ENCODE measurements at places on chromosomes 7 and 10.

DNA sequence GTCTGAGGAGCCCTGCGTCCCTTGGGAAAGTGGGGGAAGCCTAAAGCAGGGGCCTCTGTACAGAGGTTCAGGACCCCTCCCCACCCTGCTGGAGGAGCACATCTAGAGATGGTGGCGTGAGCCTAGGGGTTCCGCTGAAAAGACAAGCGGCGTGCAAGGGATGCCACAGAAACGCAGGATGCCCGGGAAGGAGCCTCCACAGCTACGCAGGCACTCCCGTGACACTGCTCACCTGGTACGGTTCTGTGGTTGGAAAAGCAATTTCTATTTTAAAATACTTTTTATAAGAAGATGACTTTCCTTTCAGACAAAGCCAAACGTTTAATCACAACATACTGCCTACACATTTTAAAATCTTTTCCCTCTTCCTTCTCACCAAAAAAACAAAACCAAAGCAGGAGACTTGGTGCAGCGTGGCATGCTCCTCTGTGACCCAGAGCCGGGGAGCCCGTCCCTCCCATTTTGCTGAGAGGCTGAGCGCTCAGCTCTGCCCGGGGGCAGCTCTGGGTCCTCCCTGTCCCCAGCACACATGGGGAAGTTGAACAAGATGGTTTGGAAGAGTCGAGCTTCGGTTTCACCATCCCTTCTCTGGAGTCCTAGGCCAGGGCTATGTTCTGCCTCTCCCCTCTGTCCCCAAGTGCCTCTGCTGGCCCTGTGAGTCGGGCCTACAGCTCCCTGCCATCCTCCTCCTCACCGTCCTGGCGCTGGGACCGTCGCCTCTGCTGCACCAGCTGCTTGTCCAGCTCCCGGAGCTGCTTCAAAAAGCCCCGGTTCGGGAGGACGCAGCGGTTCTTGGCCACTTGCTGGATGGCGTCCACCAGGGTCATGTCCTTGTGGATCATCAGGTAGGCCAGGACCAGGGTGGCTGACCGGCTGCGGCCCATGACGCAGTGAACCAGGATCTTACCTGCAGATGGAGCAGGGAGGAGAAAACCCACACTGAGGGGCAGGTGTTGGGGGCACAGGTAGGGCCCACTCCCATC, 74.0 kb upstream of the SAMD8 start:
- no peak for DNase-seq

- no peak for DNase-seq
Observed at GRCh38 chr10:87976101-87976743, 112.8 kb downstream of the PTEN start.

- DNase-seq: no peak
Observed at GRCh38 chr7:32494946-32495297, 367 bp upstream of the AVL9 start.

DNA sequence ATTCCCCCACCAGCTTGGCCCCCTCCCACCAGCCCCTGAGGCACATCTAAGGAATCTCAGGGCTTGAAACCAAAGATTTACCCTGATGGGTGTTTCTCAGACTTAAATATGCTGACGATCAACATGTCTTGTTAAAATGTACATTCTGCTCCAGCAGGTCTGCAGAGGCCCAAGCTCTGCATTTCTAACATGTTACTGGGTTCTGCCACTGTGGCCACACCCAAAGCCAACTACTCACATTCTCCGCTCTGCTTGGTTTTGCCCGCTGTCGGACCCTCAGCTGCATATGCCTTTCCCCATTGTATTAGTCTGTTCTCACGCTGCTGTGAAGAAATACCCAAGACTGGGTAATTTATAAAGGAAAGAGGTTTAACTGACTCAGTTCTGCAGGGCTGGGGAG, 8.9 kb downstream of the PIP4K2A start:
- no peak for DNase-seq

DNA sequence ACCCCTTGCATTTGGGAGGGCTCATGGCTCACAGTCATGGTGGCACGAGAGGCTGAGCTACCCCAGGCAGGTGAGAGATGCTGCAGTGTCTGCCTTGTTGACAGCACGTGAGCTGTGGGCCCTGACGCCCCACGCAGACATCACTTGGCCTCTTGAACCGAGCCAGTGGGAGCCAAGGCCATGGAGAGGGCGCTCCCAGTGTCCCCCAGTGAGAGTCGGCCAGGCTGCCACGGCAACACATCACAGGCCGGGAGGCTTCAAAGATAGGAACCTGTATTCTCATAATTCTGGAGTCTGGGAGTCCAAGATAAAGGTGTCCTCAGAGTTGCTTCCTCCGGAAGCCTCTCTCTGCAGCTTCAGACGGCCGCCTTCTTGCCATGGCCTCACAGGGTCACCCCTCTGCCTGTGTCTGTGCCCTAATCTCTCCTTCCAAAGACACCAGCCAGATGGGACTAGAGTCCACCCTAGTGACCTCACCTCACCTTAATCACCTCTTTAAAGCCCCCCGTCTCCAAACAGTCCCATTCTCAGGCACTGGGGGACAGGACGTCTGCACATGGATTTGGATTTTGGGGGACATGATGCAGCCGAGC, 119.6 kb downstream of the KLF6 start:
- no peak for DNase-seq

- no peak for DNase-seq
Observed at GRCh38 chr7:107145067-107145838, 23.6 kb upstream of the HBP1 start.

GRCh38 chr10:104324221-104324686, 14.0 kb downstream of the ITPRIP start:
- DNase-seq: no peak

DNA sequence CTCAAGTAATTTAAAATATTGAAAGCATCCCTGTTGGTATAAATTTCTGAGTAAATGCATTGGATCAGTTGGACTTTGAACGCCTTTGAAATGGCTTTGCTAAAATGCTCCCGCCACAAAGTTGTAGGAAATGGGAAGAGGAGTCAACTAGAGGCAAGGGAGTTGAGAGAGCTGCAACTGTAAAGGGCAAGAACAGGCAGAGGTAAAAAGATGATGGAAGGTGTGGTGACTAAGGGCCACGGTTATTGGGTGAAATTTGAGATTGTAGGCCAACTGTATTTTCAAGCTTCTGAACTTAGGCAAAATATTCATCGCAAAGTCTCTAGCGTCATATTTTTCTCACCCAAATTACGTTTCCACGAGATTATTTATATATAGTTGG, 595 bp upstream of the SUMF2 start:
- no peak for DNase-seq

DNA sequence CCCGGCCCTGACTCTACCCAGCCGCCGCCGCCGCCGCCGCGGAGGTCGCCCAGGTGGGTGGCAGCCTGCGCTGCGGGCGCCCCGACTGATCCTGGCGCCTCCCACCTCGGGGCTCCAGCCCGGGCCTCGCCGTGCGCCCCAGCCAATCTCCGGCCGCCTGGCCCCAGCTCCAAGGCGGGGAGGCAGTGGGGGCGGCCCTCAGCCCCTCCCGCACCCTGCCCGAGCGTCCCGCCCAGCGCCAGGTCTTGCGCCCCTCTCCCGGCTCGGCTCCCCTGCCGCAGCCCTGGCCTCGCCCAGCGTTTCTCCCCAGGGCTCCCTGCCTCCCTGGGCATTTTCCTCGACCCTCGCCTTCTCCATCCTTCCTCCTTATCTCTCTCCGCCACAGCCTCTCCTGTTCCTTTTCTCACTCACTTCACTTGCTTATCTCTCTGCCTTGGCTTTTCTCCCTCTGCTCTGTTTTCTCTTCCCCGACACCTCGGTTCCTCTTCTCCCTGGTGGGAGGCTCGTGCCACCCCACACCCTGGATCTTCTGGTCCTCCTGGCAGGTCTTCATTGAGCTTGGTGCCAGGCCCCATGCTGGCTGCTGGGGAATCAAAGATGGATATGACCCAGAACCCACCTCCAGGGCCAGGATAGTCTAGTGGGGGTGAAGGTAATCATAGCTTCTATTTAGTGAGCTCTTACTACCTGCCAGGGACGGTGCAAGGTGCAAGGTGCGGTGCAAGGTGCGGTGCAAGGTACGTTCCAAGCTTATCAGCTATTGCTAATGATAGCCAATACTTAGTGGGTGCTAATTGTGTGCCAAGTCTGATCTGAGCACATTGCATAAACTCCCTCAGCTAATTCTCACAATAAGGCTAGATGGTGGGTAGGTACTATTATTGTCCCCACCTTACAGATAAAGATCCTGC, at the start of gene SFRP5:
Gene SFRP5 (minus strand): TSS at position 87 of the 911 bp plus-strand sequence. CDS start 166 bp downstream, outside the sequence.
- no peak for DNase-seq

GRCh38 chr7:41336981-41337380, 365.9 kb downstream of the INHBA start:
- DNase-seq: no peak

GRCh38 chr7:158959021-158959717, 102.8 kb downstream of the DYNC2I1 start:
- DNase-seq: no peak

GRCh38 chr7:38929460-38930171, 20.6 kb upstream of the VPS41 start:
- DNase-seq: no peak

DNA sequence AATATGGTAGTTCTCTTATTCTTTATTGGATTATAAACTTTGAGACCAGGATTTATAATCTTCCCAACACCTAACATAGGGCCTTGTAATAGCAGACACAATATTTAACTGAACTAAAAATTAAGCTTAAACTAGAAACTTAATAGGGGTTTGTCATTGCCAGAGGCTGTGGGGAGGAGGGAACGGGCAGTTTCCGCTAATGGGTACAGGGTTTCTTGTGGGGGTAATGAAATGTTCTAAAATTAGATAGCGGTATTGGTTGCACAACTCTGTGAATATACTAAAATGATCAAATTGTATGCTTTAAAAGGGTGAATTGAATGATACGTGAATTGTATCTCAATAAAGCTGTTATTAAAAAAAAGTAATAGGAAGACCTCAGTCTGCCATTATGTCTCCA, 45.4 kb downstream of the NT5C2 start:
- no peak for DNase-seq

GRCh38 chr10:61836888-61837754, 64.4 kb upstream of the ARID5B start:
- DNase-seq: no peak

DNA sequence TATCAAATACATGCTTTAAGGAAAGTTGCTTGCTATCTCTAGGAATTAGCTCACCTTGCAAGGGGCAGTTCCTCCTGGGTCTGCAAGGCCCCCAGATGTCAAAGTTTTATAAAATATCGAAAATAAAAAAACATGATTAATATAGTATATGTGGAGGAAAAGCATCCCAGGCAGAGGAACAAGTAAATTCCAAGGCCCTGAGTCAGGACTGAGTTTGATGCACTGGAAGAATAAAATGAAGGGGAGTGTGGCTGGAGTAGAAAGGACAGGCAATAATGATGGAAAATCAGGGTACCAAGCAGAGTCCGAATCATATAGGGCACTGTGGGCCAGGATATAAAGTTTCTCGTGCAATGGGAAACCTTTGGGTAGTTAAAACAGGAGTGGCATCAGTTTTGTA, 112.4 kb upstream of the EEPD1 start:
- DNase-seq: no peak

DNA sequence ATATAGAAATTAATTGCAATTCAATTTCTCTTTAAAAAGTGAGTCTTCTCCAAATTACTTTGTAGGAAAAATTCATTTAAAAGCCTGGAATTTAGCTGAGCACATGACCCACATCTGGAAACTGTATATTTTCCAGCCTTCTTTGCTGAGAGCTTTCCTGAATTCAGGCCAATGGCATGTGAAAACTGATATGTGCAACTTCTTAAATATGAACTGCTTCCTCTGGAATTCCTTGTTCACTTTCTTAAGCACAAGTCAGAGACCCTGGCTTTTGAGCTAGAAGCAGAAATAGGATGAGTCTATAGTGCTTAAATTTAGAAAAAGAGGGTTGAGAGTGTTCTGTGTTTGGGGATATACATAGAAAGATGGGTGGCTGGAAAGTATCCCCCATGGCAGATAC, 365.1 kb upstream of the MTPN start:
- no peak for DNase-seq

GRCh38 chr7:15504351-15504750, 57.5 kb downstream of the AGMO start:
- no peak for DNase-seq

- no peak for DNase-seq
Observed at GRCh38 chr10:26483554-26483953, 45.4 kb downstream of the APBB1IP start.

DNA sequence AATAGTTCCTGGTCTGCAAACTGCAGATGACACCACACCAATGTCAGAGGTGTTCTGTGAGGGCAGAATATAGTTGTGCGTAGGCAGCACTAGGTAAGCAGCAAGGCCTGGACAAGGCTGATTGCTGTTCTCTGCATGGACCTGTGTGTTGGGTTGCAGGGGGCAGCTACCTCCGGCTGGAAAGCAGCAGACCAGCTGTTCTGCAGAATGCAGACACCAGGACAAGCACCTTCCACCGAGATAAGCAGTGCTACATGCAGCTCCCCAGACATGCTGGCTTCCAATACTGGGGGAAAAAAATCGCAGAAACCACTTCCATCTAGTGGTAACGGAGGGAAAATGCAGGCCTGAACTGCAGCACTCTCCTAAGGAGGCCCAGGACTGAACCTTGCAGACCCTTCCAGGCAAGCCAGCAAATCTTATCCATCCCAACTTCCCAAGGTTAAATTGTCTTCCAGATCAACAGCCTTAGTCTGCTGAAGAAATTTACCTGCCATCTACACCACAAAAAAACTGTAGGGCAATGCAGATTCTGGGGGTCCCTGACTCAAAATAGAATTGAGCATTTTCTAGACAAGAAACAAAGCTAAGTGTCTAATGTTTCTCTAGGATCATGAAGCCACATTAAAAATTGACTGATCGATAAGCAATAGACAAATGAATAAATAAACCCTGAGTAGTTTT, 50.5 kb upstream of the COBL start:
- no peak for DNase-seq

GRCh38 chr7:20343205-20343604, 12.5 kb downstream of the ITGB8 start:
- DNase-seq: no peak

- no peak for DNase-seq
Observed at GRCh38 chr10:49104323-49104722, 11.0 kb downstream of the VSTM4 start.

- no peak for DNase-seq
Observed at GRCh38 chr10:29063806-29064644, 224.8 kb upstream of the LYZL1 start.

DNA sequence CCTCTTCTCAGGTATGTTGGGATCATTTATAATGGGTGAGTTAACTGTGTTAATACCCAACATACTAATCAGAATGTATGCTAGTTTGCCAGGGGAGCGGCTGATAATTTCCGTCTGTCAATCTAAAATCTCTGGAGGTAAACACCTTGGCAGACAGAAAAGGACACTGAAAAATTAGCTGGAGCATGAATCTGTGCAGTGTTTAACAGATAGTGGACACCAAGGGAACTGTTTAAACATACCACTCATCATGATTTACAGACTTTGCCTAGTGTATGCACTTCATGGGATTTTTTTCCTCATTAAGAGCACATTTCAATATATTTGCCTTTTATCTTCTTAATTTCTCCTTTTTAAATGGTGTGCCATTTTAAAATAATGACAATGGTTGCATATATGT, 68.2 kb downstream of the SLC13A1 start:
- DNase-seq: no peak

DNA sequence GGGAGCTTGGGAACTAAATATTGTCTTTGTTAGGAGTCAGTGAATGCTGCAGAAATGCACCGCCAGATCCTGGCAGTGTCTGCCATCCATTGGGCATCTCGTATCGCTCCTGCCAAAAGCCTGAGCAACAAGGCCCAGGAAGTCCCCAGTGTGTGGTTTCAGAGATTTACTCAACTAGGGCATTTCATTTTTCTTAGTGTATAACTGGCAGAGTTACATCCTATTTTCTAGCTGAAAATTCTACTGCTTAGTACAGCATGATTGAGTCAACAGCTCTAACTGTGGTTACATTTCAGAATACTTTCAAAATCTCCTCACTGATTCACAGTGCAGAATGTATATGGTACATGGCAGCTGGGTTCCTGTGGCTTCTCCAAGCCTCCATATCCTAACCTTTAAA, 95.8 kb upstream of the CREB5 start:
- DNase-seq: no peak
